ENCODE measurements at places on chromosomes 5 and 9.

DNA sequence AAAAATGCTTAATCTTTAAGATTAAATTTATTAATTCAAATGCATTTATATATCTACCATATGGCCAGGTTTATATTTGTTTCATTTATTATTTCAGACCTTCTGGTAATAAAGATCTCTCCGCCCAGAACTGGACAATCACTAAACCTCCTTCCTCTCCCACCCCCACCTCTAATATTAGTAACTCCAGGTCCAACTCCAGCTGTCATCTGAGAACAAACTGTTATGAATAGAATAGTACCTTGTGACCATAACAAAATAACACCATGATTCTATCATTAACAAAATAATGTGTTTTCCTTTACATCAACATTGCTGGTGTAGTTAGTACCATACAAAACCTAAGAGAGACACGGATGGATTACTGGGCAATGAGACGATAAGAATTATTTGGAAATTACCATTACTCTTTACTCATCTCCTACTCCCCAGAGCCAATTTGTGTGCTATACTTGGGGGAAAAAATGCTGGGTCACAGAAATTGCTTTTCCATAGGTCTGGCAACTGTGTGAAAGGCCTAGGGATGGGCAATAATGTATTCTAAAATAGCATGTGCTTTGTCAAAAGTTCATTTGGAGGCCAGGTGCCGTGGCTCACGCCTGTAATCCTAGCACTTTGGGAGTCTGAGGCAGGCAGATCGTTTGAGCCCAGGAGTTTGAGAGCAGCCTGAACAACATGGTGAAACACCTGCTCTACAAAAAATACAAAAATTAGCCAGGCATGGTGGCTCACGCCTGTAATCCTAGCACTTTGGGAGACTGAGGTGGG, 186.1 kb downstream of the ENC1 start:
- no peak for DNase-seq

DNA sequence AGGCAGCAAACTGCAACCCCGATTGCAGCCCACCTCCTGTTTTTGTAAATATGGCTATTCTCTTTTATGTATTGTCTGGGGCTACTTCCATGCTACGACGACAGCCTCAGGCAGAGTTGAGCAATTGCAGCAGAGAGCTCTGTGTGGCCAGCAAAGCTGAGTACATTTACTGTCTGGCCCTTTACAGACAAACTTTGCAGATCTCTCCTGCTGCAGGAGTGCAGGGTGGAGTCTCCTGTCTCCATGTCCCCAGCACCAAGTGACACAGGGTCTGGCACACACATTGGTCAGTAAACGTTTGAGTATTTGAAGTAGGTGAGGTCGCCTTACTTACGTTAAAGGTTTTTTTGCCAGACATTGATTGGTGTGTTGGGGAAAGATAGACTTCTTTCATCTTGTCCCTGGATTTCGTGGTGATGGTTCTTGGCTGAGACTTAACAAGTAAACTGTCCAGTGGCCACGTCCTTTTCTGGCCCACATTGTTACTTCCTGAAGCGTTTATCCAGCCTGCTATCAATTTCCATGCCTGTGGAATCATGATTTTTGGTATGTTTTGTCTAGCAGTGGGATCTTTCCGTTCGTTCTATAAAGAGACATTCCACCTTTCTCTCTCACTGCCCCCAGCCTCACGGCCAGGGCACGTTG, 27.2 kb downstream of the PRRC2B start:
- DNase-seq: no peak

DNA sequence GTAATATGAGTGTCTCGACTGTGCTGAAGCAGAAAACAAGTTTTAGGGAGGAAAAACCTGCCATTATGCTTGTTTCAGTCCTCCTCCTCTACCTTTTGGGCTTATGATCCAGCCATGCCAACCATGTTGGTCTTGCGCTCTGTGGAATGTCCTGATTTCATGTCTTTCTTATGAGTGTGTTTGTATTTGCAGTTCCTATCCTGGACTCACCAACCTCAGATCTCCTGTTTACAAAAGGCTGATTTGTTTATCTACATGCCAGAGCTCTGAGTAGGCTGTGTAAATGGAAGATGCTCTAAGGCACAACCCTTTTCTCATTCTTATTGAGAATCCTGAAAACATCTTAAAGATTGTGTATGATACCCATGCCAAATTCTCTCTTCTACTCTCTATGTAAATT, 138.6 kb downstream of the ARHGEF28 start:
- DNase-seq: no peak

GRCh38 chr5:116543501-116543900, 31.1 kb downstream of the SEMA6A start:
- DNase-seq: no peak
